ENCODE measurements at places on chromosomes 2 and 18.

- no peak for DNase-seq
These were observed 159.3 kb upstream of the MYCN start for GRCh38 chr2:15780912-15781574.

DNA sequence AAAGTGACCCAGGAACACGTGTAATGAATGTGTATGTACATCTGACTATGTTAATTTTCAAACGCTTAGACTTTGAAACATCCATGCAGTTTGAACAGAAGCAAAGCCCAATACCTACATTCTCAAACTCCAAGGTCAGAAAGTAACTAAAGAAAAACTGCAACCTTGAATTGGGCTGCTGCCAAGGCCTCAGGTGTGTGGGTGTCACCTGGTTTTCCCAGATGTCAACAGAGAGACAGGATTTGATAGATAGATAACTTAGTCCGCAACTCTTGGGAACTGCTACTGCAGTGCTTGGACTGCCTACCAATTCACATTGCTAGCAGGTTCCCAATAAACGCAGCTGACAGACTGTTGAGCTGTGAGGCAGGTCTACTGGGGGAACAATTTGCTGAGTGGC lies 78.7 kb upstream of the PAPOLG start:
- no peak for DNase-seq

- DNase-seq = no peak
These were observed 14.8 kb upstream of the CXCR4 start for GRCh38 chr2:136132825-136133155.

GRCh38 chr2:230268606-230269243 lies 43.2 kb downstream of the SP140 start:
- DNase-seq = no peak

GRCh38 chr2:70532244-70532935 lies 21.2 kb downstream of the TGFA start:
- no peak for DNase-seq

GRCh38 chr2:213220967-213221603 lies 63.2 kb upstream of the SPAG16 start:
- no peak for DNase-seq

DNA sequence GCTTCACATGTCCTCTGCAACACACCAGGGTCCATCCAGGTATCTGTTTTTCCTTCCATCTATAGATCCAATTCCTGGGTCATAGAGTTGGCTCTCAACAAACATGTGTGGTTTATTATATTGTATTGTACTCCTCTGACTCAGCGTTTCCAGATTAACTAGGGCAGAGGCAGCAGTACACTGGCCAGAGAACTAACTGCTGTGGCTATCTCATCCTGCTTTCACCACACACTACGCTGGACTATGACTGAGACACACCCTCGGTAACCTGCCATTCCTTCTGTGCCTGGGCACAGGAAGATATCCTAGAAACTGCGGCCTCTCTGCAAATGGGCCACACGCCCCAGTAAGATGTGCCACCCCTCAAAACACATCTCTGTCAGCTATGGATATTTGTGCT lies 159.8 kb upstream of the STK17B start:
- DNase-seq = no peak

- DNase-seq = no peak
These were observed 737.8 kb upstream of the HS6ST1 start for GRCh38 chr2:129056309-129056958.

- no peak for DNase-seq
These were observed 79.6 kb upstream of the REV1 start for GRCh38 chr2:99569386-99569785.

GRCh38 chr2:2566396-2567323 lies 235.6 kb upstream of the MYT1L start:
- DNase-seq = no peak

DNA sequence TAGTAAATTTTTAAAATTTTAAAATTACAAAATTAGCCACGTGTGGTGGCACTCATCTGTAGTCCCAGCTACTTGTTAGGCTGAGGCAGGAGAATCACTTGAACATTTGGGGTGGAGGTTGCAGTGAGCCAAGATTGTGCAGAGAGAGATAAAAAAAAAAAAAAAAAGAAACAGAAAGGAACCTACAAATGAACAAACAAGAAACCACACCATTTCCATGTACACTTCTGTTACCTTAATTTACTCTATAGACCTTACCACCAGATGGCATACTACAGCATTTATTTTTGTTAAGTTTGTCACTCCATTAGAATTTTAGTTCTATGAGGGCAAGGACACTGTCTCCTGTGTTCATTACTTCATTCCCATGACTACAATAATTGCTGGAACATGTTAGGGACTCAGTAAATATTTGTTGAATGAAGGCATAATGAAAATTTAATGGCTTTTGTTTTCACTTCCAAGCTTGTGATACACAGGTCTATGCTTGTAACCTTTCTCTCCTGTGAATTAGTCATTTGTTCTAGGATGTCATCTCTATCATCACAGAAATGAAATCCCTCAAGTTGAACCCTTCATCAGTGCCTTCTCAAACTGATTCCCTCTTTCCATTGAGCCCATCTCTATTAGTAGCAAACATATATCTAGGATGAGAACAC lies 76.0 kb downstream of the ARHGAP15 start:
- DNase-seq = no peak
